ENCODE measurements at places on chromosomes 2 and 18. TPM values are rescaled to one million over a fixed set of nuclear protein-coding genes. Genes with fewer than 3 reads are reported as not detected.

SLC23A3 gene
- 1.9 TPM for total RNA-seq

SERPINB3 gene
- not detected for total RNA-seq

C2orf81 gene
- total RNA-seq, result 1.6 TPM

CCL20 gene
- total RNA-seq, result 2.0 TPM

TTC27 gene
- total RNA-seq, result 44.9 TPM

GRCh38 chr2:147398996-147399395 lies 445.8 kb upstream of the ACVR2A start:
- no peak for DNase-seq

DNA sequence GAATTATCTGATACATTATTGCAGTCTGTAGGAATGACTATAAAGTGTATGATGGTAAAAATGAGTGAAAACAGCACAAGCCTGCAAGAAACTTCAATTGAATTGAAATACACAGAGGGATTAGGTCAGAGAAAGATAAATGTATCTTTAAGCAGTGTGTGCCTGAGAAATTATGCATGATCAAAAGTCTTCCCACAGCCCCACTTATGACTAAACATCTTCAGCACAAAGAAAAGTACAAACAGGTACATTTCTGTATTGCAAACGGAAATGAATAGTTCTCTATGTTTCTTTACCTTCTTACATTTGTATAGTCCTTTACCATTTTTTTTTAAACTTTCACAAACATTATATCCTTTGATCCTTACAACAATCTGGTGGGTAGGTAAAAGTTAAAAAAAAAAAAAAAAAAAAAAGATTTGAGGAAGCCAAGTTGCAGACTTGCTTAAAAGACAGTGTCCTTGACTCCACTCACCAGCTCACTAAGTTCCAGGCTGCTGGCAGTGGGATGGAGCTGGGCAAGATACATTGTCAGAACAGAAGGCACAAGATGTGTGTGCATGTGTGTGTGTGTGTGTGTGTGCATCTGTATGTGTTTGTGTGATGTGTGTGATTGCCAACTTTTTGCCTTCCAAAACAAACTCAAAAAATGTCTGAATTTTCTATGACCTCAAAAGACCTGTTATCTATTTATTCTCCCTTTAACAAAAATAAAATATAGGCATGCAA lies 423.7 kb upstream of the ACVR2A start:
- DNase-seq, result no peak

- no peak for DNase-seq
Measured at GRCh38 chr2:100660851-100661584, 98.2 kb downstream of the PDCL3 start.

DNA sequence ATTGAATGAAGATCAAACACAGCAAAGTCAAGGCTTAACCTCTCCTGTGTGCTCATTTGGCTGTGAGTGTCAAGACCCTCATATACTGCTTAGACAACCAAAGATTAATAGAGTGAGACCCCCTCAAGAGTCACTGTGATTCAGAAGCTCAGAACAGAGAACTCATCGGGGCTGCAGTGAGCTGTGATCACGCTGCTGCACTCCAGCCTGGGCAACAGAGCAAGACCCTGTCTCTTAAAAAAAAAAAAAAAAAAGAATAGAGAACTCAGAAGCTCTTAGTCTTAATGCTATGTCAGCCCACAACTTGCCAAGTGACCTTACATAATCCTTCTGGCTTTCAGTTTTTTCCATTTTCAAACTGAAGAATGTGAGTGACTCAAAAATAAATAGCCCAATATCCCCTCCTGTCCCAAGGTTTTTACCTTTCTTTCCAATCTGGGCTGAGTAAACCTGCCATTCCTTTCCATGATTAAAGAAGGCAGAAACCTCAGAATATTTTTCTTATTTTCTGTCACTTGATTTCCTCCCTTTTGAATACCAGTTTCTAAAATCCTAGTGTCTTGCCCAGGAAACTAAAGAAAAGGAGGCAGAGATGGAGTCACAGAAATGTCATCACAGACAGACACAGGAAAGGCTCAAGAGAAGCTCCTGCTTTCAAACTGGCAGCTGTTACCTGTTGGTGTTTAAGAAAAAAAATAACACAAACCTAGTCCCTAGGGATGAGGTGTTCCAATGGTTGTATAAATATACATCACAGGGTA lies 102.4 kb downstream of the CACNB4 start:
- no peak for DNase-seq

DNA sequence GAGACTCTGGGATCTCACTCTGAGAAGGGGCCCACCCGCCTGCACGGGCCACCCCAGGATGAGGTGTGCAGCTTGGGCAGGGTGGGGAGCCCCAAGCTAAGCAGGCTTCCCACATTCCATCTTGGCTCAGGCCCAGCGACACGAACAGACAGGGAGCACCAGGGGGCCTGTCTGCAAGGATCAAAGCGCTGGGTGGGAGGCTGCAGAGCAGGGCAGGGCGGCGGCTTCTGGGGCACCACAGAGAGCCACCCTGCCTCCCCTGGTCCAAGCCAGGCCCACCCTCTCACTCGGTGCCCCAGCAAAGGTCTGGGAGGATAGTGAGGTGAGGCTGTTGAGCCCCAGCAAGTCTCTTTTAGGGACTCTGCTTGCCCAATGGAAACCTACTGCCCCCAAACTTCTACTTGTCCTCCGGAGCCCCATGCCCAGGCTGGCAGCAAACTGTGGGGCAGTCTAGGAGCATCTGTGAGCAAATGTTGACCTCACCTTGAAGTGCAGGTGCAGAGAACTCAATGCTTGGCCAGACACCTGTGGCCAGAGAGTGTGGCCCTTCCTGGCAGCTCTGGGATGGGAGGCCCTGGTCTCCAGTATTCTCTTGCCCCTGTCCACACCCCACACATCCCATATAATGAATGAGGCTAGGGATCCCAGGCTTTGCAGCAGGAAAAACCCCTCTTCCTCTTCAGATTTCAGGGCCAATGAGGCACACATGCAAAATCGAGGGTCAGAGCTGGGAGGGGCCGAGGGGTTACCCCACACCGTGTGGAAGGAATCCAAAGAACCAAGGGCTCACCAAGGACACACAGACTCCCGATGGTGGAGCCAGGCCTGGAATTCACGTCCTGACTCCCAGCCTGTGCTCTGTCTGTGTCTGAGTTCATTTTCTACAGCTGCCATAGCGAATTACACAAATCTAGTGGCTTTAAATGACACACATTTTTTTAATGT lies 18.8 kb upstream of the GLI2 start:
- DNase-seq, result no peak

- no peak for DNase-seq
Measured at GRCh38 chr2:129909651-129910418, 69.6 kb upstream of the RAB6C start.

DNA sequence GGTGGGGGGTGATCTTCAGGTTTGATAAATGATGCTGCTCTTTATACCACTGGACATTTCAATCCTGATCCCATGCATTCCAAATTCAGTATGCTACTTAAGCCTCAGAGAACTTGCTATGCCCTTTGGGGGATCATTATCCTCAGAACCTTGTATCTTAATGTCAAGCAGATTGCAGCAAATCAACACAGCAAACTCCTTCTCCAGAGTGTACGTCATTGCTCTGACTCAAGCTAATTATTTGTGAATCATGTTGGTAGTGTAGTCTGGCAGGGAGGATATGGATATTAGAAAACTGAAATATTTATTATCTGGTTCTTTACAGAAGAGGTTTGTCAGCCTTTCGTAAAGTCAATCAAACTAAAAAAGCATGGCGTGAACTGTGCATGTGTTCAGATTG lies 562.5 kb upstream of the FAM98A start:
- DNase-seq, result no peak

All from activated T-helper 2 cell treated with anti-CD3 and anti-CD28 coated beads, Interferon-gamma antibody, Interleukin-2, Interleukin-4, amounts not matched to agents 10 μg/mL and 5 μg/mL and 100 μg/mL, durations not matched to agents 14 hours and 24 hours and 36 hours (primary cell).